ENCODE measurements at places on chromosomes 7 and 10.

- no peak for DNase-seq
These were observed 184.5 kb upstream of the PHF14 start for GRCh38 chr7:10789170-10789569.

GRCh38 chr7:148356303-148356702 is 234.3 kb upstream of the C7orf33 start:
- no peak for DNase-seq

DNA sequence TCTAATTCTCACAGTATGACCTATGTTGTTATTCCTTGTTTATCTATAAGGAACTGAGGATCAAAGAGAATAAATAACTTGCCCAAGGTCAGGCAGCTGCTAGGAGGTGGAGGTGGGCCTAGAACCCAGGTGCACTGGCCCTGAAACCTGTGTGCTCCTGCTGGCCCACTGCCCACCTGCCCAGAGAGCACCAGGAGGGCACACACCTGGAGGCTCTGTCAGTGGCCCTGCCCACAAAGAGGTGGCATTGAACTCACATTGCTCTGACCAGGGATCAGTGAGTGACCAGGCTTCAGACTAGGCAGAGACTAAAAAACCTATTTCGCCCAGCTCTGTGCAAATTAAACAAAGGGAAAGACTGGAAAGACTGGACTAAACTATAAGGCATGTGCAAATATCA is 210.6 kb downstream of the TNS3 start:
- DNase-seq: no peak

GRCh38 chr7:158411232-158411950 is 176.2 kb downstream of the PTPRN2 start:
- no peak for DNase-seq

GRCh38 chr7:56479748-56480147 is 363.5 kb upstream of the NUPR2 start:
- no peak for DNase-seq

GRCh38 chr7:75842836-75843446 is 29.3 kb upstream of the CCL24 start:
- peak; percentile 71 for DNase-seq

DNA sequence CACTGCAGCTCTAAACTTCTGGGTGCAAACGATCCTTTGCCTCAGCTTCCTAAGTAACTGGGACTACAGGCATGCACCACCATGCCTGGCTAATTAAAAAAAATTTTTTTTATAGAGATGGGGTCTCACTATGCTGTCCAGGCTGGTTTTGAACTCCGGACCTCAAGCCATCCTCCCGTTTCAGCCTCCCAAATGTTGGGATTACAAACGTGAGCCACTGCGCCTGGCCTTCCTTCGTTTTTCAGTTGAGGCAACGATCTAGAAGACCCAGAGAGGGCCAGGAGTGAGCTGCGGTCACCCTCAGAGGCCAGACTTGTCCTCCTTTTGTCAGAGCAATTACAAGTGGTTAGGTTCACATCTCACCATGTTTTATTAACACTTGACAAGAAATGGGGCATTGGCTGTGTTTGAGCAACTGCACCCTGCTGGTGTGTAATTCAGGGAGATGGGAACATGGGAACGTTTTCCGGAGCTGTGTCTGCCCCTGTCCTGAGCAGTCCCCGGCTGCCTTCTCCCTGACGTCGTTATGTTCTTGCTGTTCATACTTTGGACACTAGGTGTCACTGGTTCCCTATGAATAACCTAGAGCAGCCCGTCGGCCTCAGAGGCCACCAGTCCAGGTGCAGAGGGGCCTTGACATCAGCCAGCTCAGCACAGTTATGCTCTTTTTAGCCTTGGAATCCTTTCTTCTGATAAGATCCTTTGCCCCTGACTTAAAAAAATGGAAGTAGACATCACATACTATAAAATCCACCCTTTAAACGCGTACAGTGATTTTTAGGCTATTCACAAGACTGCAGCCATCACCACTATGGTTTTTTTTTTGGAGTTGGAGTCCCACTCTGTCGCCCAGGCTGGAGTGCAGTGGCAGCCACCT is 375.0 kb downstream of the TYW1 start:
- DNase-seq: peak; percentile 13

GRCh38 chr7:3239291-3239691 is 61.8 kb upstream of the SDK1 start:
- no peak for DNase-seq

- DNase-seq: no peak
These were observed 80.1 kb upstream of the PFKP start for GRCh38 chr10:2987185-2987768.

DNA sequence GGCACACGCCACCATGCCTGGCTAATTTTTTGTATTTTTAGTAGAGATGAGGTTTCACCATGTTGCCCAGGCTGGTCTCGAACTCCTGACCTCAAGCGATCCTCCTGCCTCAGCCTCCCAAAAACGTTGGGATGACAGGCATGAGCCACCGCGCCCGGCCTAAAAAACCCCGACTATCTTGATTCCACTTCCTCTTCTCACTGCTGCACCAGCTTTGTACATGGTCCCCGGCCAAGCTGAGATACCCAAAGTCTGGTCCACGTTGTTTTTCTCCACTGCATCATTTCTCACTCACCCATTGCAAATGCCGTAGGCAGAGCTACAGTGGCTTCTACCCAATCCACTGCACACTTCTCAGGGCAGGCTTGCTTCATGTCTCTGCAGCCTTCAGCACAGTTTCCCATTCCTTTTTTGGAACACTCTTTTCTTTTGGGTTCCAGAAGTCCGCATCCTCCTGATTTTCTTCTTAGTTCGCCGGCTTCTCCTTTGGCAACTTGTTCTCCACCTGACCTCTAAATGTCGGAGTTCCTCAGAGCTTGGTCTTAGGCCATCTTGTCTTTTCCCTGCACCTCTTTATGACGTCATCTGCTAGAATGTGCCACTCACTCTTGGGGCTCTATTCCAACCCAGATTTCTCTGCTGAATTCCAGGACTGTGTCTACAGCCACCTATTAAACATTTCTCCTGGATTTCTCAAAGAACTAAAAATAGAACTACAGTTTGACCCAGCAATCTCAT is 6.0 kb upstream of the GNB2 start:
- DNase-seq: no peak

DNA sequence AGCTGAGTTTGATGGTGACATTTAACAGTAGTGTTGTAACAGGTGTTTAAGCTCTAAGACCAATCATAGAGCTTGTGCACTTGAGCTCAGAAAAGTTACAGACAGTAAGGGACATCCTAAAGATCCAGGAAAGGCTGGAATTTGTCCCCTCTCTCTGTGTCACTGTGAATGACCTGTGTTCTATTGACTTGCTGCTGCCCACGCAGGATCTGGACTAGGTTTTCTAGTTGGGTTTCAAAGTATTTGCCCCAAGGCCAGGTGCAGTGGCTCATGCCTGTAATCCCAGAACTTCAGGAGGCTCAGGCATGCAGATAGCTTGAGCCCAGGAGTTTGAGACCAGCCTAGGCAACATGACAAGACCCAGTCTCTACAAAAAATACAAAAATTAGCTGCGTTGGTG is 17.1 kb downstream of the AOC1 start:
- DNase-seq: no peak

DNA sequence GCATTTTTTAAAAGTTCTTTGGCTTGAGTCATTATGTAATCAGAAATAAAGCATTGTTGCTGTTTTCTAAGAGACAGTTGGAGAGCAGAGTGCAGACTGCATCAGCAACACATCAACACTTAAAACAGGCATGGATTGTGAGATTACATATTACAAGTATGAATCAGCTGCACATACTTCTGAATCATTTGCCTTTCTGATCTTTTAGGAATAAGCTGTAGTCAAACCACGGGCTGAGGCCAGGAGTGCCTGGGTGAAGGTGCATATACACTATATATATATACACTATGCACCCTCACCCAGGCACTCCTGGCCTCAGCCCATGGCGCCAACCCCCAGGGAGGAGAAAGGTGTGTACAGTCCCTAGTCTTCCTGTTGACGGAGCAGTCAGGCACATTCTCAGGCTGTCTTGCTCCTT is 52.4 kb upstream of the DLX6 start:
- no peak for DNase-seq

- DNase-seq: no peak
These were observed 409.8 kb downstream of the LRMDA start for GRCh38 chr10:75841266-75841665.
